Fibroblast of skin of left quadriceps (primary cell): ENCODE measurements at places on chromosomes 1 and 21.

DNA sequence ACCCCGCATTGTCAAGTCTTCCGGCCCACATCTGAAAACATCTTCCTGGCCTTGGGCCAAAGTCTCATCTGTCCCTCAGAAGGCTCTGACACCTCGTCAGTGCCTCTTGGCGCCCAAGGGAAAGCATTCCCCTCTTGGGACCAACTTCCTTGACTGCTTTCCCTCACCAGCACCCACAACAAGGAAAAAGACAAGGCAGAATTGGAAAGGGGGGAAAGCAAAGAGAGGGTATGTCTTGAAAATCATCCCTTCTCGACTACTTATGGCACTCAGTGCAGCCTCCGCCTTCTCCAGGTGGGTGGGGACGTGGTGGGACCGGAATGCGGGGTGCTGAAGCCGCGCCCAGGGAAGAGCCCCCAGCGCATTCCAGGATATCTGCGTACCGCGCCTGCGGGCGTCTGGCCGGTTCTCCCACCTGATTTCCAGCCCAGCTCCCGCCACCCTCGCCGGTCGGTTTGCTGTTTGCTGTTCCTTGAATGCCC, 554 bp upstream of the SLC39A1 start:
- no peak for DNase-seq

DNA sequence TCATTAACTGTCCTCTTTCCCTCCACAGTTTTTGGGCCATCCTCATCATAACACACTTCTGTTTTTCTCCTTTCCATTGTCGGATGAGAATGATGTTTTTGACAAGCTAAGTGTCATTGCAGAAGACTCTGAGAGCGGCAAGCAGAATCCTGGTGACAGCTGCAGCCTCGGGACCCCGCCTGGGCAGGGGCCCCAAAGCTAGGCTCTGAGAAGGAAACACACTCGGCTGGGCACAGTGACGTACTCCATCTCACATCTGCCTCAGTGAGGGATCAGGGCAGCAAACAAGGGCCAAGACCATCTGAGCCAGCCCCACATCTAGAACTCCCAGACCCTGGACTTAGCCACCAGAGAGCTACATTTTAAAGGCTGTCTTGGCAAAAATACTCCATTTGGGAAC, 28.6 kb upstream of the IFNAR1 start:
- DNase-seq, result no peak

- peak; percentile 44 for DNase-seq
Measured at GRCh38 chr21:38355992-38356781, 99.4 kb downstream of the KCNJ15 start.

GRCh38 chr1:19205403-19205802, 4.7 kb downstream of the UBR4 start:
- no peak for DNase-seq
